ENCODE measurements at places on chromosomes 6 and 20.

DNA sequence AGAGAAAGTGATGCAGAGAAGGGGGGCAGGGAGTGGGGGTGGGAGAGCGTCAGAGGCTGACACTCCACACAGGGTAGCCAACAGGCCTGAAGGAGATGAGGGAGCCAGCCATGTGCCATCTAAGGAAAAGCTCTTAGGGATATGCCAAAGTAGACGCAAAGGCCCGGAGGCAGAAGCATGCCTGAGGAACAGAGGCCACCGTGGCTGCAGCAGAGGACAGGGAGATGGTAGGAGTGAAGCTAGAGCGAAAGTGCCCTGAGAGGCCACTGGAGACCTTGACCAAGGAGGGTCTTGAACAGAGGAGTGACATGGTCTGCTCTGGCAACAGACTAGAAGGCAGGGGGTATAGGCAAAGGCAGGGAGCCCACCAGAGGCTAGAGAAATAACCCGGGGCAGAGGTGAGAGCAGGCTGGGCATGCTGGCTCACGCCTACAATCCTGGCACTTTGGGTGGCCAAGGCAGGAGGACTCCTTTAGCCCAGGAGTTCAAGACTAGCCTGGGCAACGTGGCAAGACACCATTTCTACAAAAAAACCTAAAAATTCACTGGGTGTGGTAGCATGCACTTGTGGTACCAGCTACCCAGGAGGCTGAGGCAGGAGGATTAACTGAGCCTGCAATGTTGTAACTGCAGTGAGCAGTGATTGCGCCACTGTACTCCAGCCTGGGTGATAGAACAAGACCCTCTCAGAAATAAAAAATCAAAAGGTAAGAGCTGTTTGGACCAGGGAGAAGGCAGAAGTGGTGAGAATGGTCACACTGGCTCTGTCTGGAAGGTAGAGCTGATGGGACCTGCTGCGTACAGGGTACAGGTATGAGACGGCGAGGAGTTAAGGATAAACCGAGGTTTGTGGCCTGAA is 6.3 kb downstream of the RRBP1 start:
- no peak for DNase-seq

DNA sequence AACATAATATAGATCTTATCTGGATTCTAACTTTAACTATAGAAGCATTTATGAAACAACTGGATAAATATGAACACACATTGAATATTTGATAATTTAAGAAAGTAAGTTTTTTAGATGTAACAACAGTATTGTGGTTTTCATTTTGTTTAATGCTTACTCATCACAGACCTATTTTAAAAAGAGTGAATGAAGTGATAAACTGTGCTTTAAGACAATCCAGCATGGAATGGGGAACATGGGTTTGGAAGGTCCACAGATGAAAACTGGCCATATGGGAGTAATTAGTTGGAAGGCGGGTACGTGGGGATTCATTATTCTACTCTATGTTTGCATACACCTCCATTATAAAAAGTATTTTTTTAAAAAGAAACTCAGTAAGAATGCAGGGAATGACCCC is 21.2 kb downstream of the EPB41L2 start:
- DNase-seq = no peak

GRCh38 chr6:71388068-71388744 is 99.6 kb downstream of the OGFRL1 start:
- DNase-seq = no peak

- DNase-seq = no peak
Measured at GRCh38 chr6:105494688-105495087, 91.8 kb upstream of the PREP start.

GRCh38 chr20:41903586-41903985 is 285.4 kb upstream of the CHD6 start:
- DNase-seq = no peak

- no peak for DNase-seq
Measured at GRCh38 chr6:151524059-151524458, 30.2 kb downstream of the CCDC170 start.

DNA sequence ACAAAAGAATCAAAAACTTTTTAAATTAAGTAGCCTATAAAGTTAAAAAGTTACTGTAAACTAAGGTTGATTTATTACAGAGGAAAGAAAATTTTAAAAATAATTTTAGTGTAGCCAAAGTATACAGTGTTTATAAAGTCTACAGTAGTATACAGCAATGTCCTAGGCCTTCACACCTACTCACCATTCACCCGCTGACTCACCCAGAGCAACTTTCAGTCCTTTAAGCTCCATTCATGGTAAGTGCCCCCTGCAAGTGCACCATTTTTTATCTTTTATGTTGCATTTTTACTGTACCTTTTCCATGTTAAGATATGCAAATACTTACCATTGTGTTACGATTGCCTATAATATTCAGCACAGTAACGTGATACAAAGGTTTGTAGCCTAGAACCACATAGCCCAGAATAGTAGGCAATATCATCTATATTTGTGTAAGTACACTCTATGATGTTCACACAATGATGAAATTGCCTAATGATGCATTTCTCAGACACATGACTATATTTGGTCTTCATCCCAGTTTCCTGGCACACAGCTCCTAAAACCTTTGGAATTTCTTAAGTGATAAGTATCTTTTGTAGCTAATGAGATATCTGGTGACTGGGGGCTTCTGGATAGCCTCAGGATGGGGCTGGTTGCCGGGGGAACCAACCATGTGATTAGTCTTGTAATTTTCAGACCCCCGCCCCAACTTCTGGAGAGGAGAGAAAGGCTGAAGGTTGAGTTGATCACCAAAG is 111.0 kb downstream of the MRPL14 start:
- no peak for DNase-seq

DNA sequence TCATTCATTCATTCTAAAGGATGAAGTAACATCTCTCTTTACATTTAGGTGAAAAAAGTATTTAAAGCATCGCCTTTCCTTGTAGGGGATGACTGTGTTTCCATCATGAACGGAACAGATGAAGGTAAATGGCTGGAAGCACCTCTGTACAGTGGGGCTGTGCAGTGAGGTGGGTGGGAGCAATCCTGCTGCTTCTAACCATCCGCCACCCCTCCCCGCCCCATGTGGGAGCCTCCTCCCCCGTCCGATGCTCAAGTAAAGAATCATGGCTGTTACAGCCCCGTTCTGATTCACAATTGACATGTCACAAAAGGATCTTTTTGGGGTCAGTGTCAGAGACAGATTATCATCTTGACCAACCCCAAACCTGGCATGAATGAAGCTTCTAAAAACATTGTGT is 19.3 kb downstream of the ENTPD6 start:
- no peak for DNase-seq

- no peak for DNase-seq
Measured at GRCh38 chr6:5490501-5491069, 229.3 kb downstream of the FARS2 start.
